ENCODE measurements at places on chromosomes 1 and 21.

GRCh38 chr1:89280766-89281165 is 8.1 kb upstream of the GBP5 start:
- no peak for DNase-seq

GRCh38 chr1:52204696-52205095 is 62.8 kb downstream of the ZFYVE9 start:
- no peak for DNase-seq

GRCh38 chr1:114745291-114745690 is 12.5 kb downstream of the CSDE1 start:
- DNase-seq, result no peak

DNA sequence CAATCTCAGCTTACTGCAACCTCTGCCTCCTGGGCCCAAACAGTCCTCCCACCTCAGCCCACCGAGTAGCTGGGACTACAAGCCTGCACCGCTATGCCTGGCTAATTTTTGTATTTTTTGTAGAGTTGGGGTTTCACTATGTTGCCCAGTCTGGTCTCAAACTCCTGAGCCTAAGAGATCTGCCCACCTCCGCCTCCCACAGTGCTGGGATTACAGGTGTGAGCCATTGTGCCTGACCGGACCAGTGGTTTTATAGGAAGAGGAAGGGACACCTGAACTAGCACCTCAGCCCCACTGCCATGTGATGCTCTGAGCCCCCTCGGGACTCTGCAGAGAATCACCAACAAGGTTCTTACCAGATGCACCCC is 4.1 kb downstream of the CRYBG2 start:
- DNase-seq, result no peak

GRCh38 chr21:19123053-19123452 is 719.5 kb upstream of the TMPRSS15 start:
- DNase-seq, result no peak

DNA sequence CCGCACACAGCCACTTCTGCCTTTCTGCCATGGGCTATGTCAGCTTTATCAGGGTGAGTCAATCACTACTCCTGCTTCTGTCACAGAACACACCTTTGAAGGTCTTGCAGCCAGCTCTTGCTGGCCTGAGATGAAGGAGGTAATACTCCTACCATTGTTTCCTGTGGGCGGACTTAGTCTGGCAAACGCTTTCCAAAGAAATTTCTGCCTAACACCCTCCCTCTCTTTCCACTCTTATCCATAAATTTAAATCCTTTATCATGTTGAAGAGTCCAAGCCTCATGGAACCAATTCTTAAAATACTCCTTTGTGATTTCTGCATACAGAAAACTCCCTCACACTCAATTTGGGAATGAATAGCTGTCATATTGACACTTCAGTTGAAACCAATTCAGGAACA is 633.1 kb upstream of the CHRM3 start:
- DNase-seq, result no peak

- DNase-seq, result no peak
Measured at GRCh38 chr1:9231648-9232332, 2.8 kb upstream of the H6PD start.

- DNase-seq, result no peak
Measured at GRCh38 chr21:38740090-38740489, 65.6 kb upstream of the ETS2 start.

GRCh38 chr1:214187121-214187900 is 93.6 kb upstream of the SMYD2 start:
- no peak for DNase-seq

- no peak for DNase-seq
Measured at GRCh38 chr1:118147522-118147921, 37.5 kb downstream of the SPAG17 start.

GRCh38 chr1:178310685-178311105 is 186.1 kb downstream of the CLEC20A start:
- no peak for DNase-seq

Measured in amygdala (tissue), 56 donors.